ENCODE measurements at places on chromosomes 1 and 21.

- no peak for DNase-seq
These were observed 5.2 kb downstream of the KAZN start for GRCh38 chr1:14603645-14604044.

GRCh38 chr1:2777424-2778219, 23.9 kb downstream of the TTC34 start:
- no peak for DNase-seq

GRCh38 chr1:220879509-220880361, 492 bp downstream of the HLX start:
- DNase-seq: no peak

DNA sequence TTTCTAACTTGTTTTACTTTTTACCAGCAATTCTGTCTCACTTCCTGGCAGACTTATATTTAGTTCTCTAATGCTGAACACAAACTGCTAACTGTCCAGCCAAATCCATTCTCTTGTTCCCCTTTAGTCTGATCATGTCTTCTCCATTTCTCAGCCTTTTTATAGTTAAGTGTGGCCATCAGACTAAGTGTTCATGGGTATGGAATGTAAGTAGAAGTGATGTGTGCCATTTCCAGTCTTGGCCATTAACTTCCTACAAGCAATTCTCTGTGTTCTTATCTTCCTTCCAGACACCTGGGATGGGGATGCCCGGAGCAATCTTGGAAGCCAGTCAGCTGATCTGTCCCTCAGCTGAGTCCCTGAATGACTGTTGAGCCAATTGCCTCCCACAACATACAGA, 165.8 kb downstream of the ST6GALNAC3 start:
- DNase-seq: no peak

GRCh38 chr1:229782469-229782868, 156.4 kb downstream of the URB2 start:
- no peak for DNase-seq

- DNase-seq: no peak
These were observed 90.4 kb downstream of the SLC45A1 start for GRCh38 chr1:8408151-8408839.

- DNase-seq: no peak
These were observed 24.6 kb upstream of the CNTN2 start for GRCh38 chr1:205018381-205018780.

- DNase-seq: no peak
These were observed 24.6 kb downstream of the RPS6KA1 start for GRCh38 chr1:26553942-26554682.

- DNase-seq: no peak
These were observed 38.8 kb downstream of the WDR4 start for GRCh38 chr21:42840411-42841155.

- DNase-seq: no peak
These were observed 29.9 kb upstream of the HJV start for GRCh38 chr1:146051452-146051851.

- DNase-seq: peak; percentile 10
These were observed 182.3 kb downstream of the FCRL5 start for GRCh38 chr1:157369808-157370521.

DNA sequence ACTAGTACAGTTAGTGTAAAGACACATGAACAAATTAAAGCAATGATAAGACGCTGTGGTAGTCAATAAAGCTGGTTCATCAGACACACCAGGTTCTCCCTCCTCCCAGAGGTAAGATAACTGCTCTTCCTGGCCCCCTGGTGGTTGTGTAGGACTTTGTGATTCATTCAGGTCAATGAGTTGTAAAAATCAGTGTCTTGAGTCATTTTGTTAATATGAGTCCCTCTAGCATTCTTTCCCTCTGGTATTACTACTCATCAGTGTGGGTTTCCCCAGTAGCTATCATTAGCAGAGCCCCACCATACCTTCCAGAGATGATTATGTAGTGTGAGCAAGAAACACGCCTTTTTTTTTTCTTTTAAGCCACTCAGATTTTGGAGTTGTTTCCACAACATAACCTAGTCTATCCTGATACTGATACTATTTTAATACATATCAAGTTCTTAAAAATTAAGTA, 3.6 kb upstream of the SETDB1 start:
- peak; percentile 81 for DNase-seq

- DNase-seq: no peak
These were observed 21.3 kb downstream of the BACH1 start for GRCh38 chr21:29320031-29320430.

- peak; percentile 84 for DNase-seq
These were observed at the start of gene RIT1 for GRCh38 chr1:155911156-155912055. Gene RIT1 (minus strand): TSS chr1:155911349. CDS start chr1:155910761, 588 bp downstream.

DNA sequence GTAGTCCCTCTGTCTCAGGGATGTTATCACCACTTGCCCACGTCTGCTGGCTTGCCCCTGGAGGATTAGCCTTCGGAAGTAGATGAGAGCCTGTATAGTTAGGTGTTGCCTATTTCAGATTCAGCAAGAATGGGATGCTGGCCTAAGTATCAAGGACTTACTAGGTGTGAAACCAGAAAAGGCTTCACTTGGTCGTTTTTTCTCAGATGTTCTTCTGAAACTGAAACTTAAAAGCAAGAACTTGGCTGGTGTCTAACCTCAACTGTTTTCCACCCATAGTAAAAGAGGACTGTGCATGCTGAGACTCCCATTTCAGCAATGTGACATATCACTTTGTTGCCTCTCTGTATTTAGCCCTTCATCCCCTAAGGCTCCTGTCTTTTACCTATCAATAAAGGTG, 67.0 kb upstream of the LRRC53 start:
- DNase-seq: no peak

GRCh38 chr1:240652961-240653409, 41.0 kb upstream of the GREM2 start:
- DNase-seq: no peak

- DNase-seq: no peak
These were observed 9.2 kb downstream of the RAB29 start for GRCh38 chr1:205766038-205766437.

- DNase-seq: no peak
These were observed 158.0 kb downstream of the CLIC6 start for GRCh38 chr21:34826836-34827235.

DNA sequence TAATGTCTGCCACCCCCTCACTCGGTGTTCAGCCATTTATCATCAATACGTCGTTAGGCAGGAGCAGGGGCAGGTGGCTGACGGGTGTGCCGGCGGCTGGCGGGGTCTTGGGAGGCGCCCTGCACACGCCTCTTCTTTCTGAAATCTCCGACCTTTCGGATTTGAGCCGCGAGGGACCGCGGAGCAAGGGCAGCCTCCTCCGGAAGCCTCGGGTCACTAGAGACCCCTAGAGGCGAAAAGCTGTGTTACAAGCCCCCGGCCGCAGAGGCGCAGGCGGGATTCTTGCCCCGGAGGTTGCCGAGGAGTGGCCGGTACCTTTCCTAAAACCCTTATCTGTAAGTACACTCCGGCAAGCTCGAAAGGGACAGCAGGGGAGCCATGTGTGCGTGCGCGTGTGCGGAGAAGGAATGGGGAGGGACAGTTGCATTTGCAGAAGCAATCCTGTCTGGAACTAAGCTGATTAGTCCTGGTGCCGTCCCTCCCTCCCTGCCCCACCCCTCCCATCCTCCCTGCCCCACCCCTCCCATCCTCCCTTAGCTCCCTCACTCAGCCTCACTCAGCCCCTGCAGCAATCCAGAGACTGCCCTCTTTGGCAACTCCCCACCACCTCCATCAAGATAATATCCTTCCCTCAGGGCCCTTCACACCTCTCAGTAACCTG, 11.0 kb downstream of the BRINP2 start:
- peak; percentile 3 for DNase-seq

DNA sequence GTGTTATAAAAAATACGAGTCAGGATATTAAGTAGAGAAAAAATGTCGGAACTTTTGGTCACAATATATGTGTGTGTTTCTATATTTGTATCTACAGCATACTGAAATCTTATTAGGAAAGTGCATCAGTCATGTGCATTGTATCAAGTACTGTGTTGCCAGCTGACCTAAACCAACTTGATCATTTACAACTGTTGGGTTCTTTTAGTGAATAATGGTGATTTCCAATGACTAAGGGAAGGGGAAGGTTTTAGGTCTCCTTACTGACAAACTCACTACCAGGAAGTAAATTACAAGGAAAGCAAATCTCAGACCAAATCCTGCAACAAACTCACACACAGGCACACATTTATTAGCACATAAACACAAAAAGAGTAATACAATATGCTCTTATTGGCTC, 142.7 kb downstream of the TSEN15 start:
- DNase-seq: no peak

DNA sequence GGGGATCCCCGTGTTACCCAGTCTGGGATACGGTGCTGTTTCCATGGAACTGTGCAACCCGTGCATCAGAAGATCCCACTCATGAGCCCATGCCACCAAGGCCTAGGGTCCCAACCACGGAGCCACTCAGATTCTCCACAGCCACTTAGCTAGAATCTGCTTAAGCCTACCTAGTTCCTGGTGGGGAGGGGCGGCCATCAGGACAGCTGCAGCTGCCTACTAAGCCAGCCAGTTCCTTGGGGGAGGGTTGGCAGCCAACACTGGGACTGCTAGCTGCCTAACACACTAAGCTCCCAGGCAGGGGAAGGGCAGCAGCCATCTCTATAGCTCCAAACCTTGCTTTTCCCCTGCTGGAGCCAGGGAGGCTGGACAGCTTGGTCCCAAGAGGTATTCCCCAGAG, 549.2 kb upstream of the BRINP3 start:
- no peak for DNase-seq

DNA sequence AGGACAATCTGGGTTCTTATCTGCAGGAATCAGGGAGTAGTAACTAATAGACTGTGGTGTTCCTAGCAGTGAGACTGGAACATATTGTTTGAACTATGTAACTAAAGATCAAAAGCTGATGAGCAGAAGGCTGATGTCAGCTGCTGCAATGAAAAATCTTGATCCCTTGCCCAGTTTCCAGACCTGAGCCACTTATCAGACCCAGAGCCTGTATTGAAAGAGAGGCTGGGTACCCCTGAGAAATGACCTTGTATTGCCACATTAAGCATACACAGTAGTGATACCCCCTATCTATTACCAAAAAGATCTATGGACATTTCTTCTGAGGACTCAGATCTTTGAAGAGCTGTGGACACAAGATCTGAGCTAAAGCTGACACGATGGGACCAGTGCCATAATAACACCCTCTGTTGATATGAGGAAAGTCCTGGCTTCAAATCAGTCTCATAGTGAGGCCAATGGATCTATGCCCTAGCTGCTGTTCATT, 178.0 kb upstream of the GALNT2 start:
- no peak for DNase-seq

- DNase-seq: no peak
These were observed 70.0 kb downstream of the SCCPDH start for GRCh38 chr1:246794048-246794827.

GRCh38 chr21:36163750-36164741, 7.4 kb downstream of the DOP1B start:
- no peak for DNase-seq

DNA sequence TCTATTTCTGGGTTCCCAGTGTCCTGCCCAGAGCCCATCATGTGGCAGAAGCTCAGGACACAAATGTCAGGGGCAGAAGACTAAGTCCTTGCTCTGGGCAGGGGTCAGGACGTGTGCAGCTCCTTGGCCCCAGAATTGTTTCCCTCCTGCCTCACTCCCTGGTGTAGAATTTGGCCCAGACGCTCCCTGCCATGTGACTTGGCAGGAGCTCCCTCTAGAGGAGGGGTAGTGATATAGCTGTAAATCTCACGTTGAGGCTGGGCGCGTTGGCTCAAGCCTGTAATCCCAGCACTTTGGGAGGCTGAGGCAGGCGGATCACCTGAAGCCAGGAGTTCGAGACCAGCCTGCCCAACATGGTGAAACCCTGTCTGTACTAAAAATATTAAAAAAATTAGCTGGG, 91.2 kb downstream of the UBIAD1 start:
- DNase-seq: no peak

DNA sequence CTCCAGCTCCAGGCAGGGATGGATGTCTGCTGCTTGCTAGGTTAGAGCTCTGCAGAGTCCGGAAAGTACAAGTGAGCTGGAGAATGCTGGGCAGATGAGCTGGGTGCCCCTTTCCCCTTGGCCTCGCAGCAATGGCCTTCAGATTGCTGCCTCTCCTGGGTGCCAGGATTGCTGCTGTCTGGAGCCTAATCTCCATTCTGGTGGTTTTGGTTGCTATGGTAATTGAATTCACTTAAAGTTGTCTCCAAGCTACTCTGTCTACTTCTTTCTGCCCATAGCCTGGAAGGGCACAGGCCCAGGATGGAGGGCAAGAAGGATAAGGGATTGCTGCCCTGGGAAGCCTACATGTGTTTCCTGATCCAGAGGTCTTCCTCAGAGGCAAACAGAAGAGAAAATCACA, 14.6 kb upstream of the KCND3 start:
- no peak for DNase-seq

- no peak for DNase-seq
These were observed 84.8 kb downstream of the NPHP4 start for GRCh38 chr1:5907386-5907785.

DNA sequence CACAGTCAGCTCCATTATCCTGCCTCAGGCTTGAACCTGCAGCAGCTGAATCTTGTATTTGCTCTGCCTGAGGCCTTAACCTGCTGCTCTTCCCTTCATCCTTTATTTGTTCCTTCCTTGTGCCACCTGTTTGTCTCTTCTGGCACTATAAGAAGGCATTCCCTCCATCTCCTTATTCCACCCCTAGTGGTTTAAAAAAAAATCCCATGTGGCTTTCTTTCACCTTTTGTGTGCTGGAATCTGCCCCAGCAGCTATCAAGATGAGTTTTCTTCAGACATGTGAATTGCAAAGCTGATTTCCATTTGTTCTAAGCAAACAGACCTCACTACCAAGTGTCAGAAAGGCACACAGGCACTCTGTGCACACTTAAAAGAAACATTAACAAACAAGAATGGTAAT, 294.6 kb downstream of the TTLL7 start:
- no peak for DNase-seq

DNA sequence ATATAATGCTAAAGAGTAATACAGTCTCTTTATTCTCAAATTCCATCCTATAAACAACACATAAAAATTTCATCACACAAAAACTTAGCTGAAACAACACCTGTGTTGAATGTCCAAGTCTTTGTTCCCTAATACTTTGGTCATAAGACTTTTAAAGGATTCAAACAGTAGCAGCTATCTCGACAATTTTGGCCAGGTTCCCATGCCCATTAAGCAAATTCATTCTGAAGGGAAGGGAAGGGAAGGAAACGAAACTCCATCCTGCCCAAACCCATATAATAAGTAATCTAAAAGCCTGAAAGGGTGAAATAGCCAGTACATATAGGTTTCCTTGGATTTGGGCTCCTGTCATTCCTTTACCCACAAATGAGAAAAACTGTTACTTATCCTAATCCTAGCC, 7.5 kb downstream of the IVNS1ABP start:
- no peak for DNase-seq

Measured in activated naive CD4-positive, alpha-beta T cell treated with Interleukin-2 at 50 U/mL for 16 hours (primary cell).